ENCODE measurements at places on chromosomes 3 and 15. TPM values are rescaled to one million over a fixed set of nuclear protein-coding genes. Genes with fewer than 3 reads are reported as not detected.

Gene DGKG
- 29.2 TPM for total RNA-seq

Gene TLR9
- total RNA-seq = 0.56 TPM

Gene PLXNA1
- 19.5 TPM for total RNA-seq

Gene VIPR1
- total RNA-seq = 3.2 TPM

Gene THRB
- 21.9 TPM for total RNA-seq

Gene ATG3
- total RNA-seq = 36.0 TPM

- DNase-seq = no peak
Observed at GRCh38 chr15:88120026-88120425, 136.5 kb downstream of the NTRK3 start.

DNA sequence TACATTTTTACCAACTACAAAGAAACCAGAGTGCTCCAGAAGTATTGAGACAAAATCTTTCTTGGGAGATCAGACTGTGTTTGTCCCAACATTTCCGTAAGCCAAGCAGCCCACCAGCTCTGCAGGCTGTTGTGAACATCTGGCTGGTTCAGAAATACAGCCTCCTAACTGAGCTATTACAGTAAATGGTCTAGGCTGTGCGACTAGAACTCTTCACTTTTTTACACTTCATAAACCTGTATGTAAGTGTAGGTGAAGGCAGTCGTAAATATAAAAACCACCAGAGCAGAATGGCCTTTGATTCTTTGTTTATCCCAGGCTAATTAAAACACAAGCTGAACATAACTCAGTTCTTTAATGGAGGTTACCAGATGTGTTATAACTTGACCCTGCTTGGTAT lies 235.3 kb downstream of the ARRDC4 start:
- DNase-seq = no peak

- DNase-seq = no peak
Observed at GRCh38 chr15:73270366-73271097, 98.2 kb downstream of the HCN4 start.

- no peak for DNase-seq
Observed at GRCh38 chr15:70355275-70355795, 257.6 kb upstream of the TLE3 start.

DNA sequence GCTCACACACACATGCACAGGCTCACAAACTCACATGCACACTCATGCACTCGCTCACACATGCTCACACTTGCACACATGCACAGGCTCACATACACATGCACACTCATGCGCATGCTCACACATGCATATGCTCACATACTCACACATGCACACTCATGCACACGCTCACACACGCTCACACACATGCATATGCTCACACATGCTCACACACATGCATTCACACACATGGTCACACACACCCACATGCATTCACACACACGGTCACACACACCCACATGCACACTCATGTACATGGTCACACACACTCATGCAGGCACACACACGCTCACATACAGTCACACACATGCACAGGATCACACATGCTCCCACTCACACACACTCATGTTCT lies 132.8 kb upstream of the SMAD3 start:
- DNase-seq = no peak

- peak; percentile 31 for DNase-seq
Observed at GRCh38 chr3:108493862-108494261, 16.5 kb downstream of the MYH15 start.
